Mammary epithelial cell (primary cell): ENCODE measurements at places on chromosomes 12 and 14.

- no peak for DNase-seq
Observed at GRCh38 chr14:100822013-100822412, 3.9 kb upstream of the MEG3 start.

- peak; percentile 76 for DNase-seq
Observed at GRCh38 chr12:10212739-10213131, at the start of gene GABARAPL1. GABARAPL1 (plus strand) TSS chr12:10212877; CDS start chr12:10213130, 253 bp downstream.

DNA sequence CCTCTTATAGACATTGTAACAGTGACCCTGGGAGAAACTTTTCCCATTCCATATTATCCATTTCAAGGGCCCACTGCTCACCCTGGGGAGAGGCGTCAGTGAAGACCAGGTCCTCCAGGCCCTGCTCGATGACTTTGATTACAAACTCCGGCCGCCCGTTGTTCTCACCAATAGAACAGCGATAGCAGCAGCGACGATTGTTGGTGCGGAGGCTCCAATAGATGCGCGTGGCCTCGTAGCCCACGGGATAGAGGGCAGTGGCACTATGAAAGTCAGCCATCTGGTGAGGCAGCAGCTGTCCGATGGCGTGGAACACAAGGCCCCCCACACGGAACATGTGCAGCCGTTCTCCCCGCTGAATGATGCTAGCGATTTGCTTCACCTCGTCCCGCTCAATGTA lies 7.5 kb upstream of the PRKAG1 start:
- no peak for DNase-seq

DNA sequence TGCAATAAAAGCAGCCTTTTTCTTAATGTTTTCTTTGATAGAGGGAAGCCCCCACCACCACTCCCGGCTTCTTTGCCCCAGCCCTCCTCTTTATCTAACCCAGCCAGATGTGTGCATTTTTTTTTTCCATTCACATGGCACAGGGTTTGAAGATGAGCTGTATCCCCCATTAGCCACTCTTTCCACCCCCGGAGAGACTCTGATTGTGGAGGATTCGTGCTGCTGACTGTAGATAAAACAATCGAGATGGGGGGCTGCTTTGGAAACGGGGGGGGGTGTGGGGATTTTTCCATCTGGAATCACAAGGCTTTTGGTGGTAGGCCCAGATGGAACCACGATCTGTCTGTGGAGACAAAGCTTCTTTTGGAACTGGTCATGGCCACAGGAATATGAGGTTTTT lies 46.2 kb upstream of the VASH1 start:
- no peak for DNase-seq

- DNase-seq, result no peak
Observed at GRCh38 chr14:31294746-31295405, 87.3 kb upstream of the HECTD1 start.

DNA sequence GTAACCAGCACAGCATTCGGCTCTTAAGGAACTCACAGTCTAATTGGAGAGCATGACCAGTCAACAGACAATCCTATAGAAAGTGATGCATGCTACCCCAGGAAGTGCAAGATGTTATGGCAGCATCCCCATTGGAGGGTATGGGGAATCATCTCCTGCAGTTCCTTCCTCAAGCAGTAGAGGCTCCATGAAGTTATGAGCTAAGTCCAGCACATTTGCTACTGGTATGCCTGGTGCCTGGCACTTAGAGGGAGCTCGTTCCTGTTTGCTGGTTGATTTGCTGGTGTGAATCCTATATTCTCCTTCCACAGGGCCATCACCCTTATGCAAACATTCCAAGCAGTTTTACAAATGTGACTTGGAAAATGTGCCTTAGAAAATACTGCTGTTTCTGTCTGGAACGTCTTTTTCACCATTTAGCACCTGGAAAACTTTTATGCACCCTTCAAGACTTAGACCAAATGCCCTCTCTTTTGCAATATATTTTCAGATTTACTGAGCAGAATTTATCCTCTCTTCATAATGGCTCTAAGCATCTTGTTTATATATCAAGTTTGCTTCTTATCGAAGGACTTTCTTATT lies 136.1 kb upstream of the WSCD2 start:
- peak; percentile 54 for DNase-seq

DNA sequence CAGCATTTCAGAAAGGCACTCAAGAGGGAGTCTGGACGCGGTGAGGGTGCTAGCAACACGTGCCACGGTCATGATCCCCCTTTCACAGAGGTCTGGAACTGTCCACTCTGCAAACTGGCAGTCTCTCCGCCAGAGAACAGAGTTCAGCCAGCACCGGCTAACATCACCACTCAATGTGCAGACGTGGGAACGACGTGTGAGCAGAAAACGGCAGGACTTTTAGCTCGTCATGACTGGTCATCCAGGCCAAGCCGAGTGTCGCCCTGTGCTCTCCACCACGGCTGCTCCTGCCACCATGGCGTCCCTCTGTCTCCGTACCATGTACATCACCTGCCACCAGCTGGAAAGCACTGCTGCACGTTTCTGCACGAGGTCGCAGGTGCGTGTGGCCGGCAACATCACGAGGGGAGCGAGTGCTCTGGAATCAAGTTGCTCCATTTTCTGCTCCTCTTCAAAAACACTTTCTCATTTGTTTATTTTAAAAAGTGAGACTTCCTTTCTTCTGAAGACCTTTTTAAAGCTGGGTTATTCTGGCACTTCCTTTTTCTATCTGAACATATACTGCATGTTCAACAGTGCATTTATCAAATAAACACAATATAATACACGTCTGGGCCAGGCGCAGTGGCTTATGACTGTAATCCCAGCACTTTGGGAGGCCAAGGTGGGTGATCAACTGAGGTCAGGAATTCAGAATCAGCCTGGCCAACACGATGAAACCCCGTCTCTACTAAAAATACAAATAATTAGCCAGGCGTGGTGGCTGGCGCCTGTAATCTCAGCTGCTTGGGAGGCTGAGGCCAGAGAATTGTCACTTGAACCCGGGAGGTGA lies 28.0 kb downstream of the SLC15A4 start:
- DNase-seq, result no peak

- peak; percentile 54 for DNase-seq
Observed at GRCh38 chr14:78135450-78135891, 34.7 kb upstream of the NRXN3 start.

GRCh38 chr12:15214851-15215601 lies 6.2 kb downstream of the RERG start:
- no peak for DNase-seq

GRCh38 chr12:41409628-41410027 lies 221.5 kb downstream of the PDZRN4 start:
- DNase-seq, result no peak

DNA sequence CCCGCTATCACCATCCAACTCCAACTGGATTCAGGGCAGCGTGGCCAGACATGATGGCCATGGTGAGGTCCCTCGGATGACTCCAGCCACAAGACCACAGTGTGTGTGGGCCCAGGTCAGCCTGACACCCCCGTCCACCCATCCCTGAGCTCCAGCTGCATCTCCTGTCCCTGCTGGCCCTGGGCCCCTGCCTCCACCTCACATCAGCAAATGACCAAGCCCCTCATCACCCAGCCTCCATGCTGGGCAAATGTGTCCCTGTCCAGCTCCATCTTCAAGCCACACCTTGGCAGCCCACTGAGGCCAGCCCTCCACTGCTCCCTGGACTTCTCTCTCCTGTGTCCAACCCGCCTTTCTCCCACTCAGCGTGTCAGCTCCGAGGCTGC lies 3.2 kb downstream of the GPR132 start:
- no peak for DNase-seq

GRCh38 chr14:71687166-71687831 lies 244.9 kb upstream of the RGS6 start:
- no peak for DNase-seq

- peak; percentile 96 for DNase-seq
Observed at GRCh38 chr14:103483600-103483999, 39.0 kb downstream of the CKB start.

GRCh38 chr14:90405755-90406154 lies 8.9 kb downstream of the CALM1 start:
- no peak for DNase-seq

GRCh38 chr12:57456145-57456700 lies 1.1 kb downstream of the INHBE start:
- peak; percentile 32 for DNase-seq

GRCh38 chr12:103401421-103401820 lies 94.3 kb downstream of the C12orf42 start:
- peak; percentile 78 for DNase-seq

GRCh38 chr12:110349514-110350151 lies 53.9 kb downstream of the ANAPC7 start:
- DNase-seq, result no peak

DNA sequence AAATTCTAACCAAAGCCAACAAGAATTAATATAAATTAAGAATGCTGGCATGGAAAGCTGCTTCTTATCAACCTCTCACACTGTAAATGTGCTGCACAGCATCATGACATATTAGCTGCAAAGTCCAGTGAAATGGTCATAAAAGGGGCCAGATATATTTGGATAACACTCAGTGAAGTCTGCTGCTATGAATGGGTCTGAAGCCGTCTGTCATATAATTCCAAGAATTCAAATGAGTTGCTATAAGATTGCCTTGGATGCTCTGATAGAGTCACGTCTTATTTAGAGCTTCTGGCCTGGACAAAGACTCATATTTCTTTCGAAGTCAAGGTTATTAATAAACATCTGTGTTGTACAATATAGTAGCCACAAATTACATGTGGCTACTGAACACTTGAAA lies 54.3 kb upstream of the OVCH1 start:
- DNase-seq, result no peak

DNA sequence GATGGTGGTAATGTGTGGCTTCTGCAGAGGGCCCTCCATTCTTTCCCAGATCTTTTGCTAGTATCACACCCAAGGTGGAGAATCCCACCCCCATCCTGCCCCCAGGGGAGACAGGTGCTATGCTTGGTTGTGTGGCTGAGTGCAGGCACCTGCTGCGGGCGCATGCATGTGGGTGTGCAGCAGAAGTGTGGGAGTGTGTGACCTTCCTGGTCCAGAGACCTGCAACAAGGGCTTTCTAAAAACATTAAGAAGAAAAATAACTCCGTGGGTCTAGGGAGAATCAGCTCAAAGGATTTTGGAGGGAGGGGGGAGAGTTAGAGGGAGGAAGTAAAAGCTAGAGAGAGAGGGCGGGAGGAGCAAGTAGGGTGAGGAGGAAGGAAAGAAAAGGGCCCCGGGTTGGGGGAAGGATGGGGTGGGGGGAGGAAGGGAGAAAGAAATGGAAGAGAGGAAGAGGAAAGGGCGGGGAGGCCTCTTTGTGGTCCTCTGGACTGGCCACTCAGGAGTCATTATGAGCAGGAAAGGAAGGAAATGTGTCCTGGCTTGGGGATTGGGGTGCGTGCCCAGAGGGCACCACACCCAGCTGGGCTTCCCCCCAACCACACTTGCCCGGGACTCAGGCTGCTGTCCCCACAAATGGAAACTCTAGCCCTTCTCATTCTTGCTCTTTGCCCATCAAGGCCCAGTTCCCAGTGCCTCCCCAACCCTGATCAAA lies 3.1 kb upstream of the FIGNL2 start:
- DNase-seq, result no peak

- DNase-seq, result no peak
Observed at GRCh38 chr14:50733494-50733893, 65.4 kb upstream of the SAV1 start.

GRCh38 chr12:54051874-54052437 lies 1.7 kb upstream of the HOXC4 start:
- DNase-seq, result no peak

DNA sequence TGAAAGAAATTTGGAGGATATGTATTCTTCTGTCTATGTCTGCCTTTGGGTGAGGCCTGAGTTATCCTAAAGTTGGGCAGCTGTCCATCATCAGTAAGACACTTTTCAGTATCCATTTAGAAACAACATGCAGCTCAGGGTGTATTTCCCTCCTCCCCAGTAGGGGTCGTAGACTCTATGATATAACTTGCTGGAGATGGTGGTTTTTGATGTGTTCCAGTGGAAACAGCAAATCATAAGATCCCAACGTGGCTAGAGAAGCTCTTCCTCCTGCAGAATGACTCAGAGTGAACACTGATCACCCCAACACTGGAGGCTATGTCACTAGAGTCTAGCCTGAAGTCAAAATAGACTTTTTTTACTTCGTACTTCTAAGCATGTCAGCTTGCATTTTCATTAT lies 331.6 kb upstream of the STXBP6 start:
- no peak for DNase-seq

DNA sequence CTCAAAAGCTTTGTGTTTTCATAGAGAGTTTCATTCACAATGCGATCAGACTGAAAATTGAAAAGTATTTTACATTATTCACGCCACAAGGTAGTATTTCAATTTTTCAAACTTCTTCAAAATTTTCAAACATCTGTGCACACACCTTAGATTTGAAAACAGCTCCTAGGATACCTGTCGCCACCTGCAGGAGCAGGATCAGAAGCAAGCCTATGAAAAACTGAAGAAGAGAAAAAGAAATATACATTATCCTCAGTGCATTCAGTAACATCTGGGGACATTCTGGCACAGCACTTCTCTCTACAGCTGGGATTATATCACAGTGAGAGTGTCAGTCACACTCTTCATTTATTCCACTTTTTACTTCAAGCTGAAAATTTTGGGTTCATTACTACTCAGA lies 19.8 kb downstream of the TSPAN8 start:
- no peak for DNase-seq

- peak; percentile 36 for DNase-seq
Observed at GRCh38 chr14:31205681-31206535, 1.7 kb downstream of the HECTD1 start.

GRCh38 chr12:94670075-94670474 lies 19.7 kb upstream of the TMCC3 start:
- no peak for DNase-seq

GRCh38 chr12:117967512-117967911 lies 1.3 kb downstream of the KSR2 start:
- no peak for DNase-seq

- no peak for DNase-seq
Observed at GRCh38 chr14:35855876-35856481, 29.8 kb downstream of the BRMS1L start.

- no peak for DNase-seq
Observed at GRCh38 chr12:101940400-101940950, 63.1 kb downstream of the DRAM1 start.

DNA sequence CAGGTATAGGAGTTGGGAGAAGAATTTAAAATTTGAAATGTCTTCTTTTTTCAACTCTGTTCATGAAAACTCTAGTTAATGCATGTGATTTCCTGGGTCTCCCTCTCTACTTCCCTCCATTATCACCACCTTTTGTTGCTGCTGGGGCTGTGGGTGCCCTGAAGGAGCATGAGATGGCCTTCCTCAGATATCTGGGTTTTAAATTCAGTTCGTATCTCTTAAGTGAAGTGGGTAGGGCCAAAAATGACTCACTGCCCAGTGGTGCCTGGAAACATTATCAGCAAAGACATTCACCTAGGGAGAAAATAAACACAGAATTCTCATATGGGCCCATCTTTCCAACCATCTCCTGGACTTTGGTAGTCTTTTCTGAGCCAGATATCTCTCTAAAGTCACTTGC lies 234.9 kb upstream of the PLEKHG7 start:
- DNase-seq, result no peak

- DNase-seq, result no peak
Observed at GRCh38 chr12:42792265-42792664, 202.7 kb upstream of the PRICKLE1 start.

- no peak for DNase-seq
Observed at GRCh38 chr12:105440037-105440664, 109.7 kb downstream of the C12orf75 start.

- DNase-seq, result peak; percentile 32
Observed at GRCh38 chr14:101781240-101782061, 19.9 kb downstream of the PPP2R5C start.

- no peak for DNase-seq
Observed at GRCh38 chr12:73136386-73136785, 864.2 kb downstream of the TRHDE start.

- no peak for DNase-seq
Observed at GRCh38 chr14:22678221-22678620, 34.1 kb upstream of the OR6J1 start.
